ENCODE measurements at places on chromosomes 12 and 14.

DNA sequence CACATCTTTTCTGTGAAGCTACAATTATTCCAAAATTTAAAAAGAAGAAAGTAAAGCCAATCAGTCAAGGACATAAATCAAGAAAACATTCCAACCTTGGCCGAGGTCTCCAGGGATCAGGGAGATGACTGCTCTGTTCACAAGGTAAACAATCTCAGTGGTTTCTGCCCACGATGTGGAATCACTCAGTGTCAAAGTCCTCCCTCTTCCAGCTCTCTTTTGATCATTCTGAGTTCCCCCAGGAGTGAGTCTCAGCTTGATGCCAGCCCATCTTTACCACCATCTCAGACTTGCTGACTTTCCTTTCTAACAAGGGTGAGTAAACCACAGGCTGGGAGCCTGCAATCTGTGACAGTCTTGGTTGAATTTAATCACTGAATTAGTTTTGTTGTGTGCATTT is 4.8 kb upstream of the SERPINA9 start:
- no peak for DNase-seq

DNA sequence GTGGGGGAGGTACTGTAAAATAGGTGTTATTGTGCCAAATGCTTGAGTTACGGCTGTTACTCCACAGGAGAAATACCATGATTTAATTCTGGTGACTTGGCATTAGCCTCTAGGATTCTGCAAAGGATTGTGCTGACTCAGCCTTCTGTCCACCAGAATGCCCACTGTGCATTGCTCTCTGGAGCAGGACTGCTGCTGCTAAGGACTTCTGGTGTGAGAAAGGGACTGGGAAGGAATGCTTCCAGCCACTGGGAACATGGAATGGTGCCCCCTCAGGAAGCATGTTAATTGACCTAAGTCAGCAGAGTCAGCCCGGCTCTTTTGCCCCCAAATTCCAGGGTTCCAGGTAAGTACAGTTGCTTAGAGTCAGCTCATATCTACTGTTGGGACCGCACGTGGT is 32.9 kb downstream of the ZFHX2 start:
- no peak for DNase-seq

DNA sequence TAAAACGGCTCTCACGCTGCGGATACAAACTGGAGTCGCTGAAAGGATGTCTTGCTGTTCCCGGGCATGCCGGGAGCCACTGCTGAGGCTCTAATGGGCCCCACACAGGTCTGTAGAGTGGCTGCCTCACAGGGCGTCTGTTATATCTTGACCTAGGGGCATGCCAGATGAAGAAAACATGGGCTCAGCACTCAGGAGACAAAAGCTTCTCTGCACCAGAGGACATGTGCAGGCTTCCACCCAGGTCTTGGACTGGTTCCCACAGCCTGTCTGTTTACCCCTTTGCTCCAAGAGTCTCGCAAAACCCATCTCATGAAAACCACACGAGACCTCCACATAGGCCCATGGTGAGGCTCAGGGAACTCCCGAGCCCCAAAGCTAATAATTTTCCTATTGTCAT is 134.2 kb downstream of the RPS29 start:
- no peak for DNase-seq

GRCh38 chr12:121825041-121825523 is 21.3 kb downstream of the SETD1B start:
- no peak for DNase-seq

- DNase-seq, result no peak
These were observed 26.9 kb downstream of the TBX3 start for GRCh38 chr12:114656906-114657596.

DNA sequence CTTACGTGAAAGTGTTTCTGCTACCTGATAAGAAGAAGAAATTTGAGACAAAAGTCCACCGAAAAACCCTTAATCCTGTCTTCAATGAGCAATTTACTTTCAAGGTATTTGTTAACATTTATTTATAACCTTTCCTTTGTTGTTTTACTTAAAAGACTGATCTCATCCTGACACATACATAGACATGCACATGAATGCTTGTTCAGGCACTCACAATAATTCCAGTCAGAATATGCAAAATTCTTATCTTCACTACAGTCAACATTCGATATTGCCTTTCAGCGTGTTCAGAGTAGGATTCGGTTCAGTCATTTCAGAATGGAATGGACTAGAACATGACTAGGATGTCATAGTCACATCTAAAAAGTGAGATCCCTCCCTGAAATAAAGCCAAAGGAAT is 394.6 kb downstream of the PAWR start:
- no peak for DNase-seq

DNA sequence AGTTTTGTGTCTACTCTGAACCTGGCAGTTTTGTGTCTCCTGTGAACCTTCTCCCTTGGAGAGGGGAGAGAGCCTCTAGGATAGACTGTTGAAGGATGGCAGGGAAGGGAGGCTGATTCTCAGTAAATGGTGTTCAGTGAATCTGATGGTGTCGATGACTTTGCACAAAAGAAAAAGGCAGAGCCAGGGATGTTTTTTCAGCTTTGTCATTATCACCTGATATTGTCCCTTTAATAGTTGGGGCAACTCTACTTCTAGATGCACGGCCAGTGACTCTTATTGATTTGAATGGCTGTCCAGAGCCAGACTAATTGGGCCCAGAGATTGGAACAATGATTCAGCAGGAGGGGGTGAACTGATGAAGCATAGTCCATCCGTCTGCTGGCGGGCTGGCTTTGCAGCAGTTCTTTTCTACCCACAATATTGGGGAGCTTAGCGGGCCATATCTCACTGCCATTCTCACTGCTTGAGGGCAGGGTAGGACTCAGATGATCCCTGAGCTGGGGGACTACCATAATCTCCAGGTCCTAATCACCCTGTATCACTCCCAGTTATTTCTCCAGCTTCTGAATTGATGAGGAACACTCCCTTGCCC is 93.1 kb downstream of the ADCK1 start:
- no peak for DNase-seq

- DNase-seq, result no peak
These were observed 83.0 kb downstream of the SETD3 start for GRCh38 chr14:99397698-99398097.

GRCh38 chr12:130961921-130962451 is 8.3 kb downstream of the ADGRD1 start:
- no peak for DNase-seq

GRCh38 chr12:13091832-13092231 is 11.6 kb downstream of the GSG1 start:
- DNase-seq, result no peak

DNA sequence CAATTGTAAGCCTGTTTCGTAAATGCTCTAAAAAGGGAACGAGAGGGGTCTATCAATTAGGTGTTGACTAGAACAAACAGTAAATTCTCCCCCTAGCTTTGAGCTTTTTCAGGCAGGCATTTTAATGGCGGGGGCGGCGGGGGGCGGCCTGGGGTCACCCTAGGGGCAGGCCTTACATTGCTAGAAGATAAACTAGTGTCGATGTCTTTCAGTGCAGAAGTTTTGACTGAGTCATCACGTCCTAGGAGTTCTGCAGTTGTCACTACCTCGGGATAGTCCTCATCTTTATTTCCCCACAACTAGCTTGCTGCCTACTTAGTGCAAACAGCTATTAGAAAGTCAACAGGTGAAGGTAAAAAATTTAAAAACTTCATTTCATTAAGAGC is 1.6 kb downstream of the ATP6V1D start:
- DNase-seq, result no peak

DNA sequence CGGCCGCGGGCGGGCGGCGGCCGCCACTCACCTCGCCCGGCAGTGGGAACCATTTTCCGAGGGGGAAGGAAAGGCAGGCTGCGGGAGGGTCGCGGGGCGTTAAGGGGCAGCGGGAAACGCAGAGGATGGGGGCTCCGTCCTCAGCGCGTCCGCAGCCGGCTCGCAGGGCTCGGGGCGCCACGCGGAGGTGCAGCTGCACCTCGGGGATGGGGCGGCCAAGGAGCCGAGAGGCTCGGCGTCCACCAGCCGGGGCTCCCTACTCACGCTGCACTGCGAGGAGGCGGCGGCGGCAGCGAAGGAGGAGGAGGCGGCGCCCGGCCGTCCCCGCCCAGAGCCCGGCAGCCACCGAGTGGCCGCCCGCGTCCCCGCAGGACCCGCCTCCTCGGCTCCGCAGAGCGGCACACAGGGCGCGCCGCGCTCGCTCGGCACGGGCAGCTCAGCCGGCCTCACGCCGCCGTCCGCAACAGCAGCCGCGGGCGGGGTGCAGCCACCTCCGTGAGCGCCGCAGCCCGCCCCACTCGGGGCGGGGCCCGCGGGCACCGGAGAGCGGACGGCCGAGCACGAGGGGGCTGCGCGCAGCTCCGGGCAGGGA is at the start of gene ATP2B1:
Gene ATP2B1, minus strand, starts transcription at position 274 of the 592 bp plus-strand sequence. CDS start 52,952 bp downstream, outside the sequence.
- peak; percentile 82 for DNase-seq

- DNase-seq, result no peak
These were observed 114.7 kb downstream of the LGMN start for GRCh38 chr14:92633724-92634123.

DNA sequence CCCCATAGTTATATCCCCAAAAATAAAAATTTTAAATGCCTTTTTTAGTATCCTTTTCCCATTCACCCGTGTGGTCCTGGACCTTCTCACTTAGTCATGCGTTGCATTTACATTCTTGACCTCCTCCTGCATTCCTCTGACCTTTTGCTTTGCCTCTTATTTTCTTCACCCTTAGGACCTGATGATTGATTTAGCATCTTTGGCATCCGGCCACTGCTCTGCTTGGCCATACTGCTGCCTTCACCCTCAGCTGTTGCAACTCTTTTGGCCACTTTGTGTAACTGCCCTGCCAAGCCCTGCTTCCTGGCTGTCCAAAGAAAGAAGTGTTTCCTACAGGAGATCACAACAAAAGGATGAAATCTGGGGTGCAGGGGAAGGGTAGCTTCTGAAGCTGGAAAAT is 48.8 kb upstream of the SLC38A4 start:
- DNase-seq, result no peak

DNA sequence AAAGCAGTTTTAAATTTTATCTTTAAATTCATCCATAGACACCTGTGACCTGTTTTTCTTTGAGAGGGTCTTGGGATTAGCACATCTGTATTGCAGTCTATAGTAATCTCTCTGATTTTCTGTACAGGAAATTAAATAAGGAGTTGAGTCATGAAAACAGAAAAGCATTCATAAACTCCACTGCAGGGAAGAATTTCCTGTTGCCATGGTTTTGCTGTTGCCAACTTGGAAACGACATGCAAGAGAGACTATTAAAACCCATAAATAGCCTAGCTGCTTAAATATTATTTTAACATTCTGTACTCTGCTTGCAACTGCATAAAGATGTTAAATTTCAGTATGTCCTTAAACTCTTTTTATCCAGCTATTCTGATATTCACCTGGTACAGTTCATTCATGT is 281.0 kb upstream of the RGS6 start:
- no peak for DNase-seq

DNA sequence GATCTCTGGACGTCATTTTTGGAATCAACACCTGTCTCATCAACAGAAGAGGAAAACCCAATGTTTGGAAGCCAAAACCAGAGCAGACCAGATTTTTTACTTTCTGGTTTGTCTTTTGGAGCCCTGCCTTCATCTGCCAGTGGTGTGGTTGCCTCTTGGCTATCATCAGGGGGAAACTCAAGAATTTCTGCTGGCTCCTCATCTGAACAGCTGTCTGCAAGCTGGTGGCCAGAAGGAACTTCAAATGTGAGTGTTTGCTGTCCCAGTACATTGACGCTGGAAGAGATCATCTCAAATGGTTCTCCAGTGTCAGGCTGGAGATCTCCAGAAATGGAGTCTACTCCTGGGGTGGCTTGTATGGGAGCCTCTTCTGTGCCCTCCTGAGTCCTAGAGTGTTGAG is 13.8 kb downstream of the PLD4 start:
- no peak for DNase-seq

- no peak for DNase-seq
These were observed 135.5 kb downstream of the CRADD start for GRCh38 chr12:93812626-93813025.

GRCh38 chr14:38512236-38512635 is 256.3 kb upstream of the CLEC14A start:
- no peak for DNase-seq

DNA sequence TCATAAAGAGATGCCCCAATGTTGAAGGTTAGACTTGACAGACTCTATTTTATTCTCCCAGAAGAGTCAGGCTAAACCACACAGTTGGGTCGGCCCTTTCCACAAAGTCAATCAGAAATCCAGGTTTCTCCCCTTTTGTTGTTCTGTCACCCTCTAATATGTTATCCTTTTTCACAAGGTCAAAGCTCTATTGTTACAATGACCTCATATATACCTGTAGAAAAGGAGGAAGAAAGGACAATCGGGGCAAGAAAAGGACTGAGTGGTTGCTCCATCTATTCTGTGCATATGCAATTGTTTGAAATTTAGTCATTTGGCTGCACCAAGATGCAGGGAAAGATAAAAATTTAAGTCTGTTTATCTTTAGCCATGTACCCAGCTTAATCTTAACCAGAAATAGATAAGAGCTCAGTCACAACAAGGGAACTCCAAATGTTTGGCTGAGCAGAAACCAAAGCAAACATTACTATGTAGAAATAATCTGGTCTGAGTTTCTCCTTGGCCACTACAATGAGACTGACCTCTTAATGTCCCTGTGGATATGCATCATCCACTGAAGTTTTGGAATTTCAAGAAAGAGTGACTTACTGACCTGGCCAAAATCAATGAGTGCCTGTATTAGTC is 503.7 kb downstream of the GALC start:
- DNase-seq, result no peak

GRCh38 chr12:45234139-45234865 is 18.4 kb downstream of the ANO6 start:
- no peak for DNase-seq

GRCh38 chr12:45435945-45436710 is 220.2 kb downstream of the ANO6 start:
- no peak for DNase-seq

DNA sequence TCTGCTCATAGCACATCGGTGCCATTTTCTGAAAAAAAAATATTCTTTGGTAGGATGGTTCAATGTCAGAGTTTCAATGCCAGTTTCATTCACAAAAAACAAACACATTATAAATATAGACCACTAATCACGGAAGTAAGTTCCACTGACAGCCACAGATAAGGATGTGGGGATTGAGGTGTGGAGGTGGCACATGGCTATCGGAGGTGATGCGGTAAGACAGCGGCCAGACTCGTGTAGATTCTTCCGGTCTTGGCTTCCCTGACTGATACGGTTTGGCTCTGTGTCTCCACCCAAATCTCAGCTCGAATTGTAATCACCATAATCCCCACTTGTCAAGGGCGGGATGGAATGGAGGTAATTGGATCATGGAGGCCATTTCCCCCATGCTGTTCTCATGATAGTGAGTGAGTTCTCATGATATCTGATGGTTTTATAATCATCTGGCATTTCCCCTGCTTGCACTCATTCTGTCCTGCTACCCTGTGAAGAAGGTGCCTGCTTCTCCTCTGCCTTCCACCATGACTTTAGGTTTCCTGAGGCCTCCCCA is 693.4 kb downstream of the VRK1 start:
- DNase-seq, result no peak

- DNase-seq, result no peak
These were observed 148.4 kb downstream of the KSR2 start for GRCh38 chr12:117820216-117820907.

GRCh38 chr14:100007254-100007653 is 58.0 kb upstream of the EVL start:
- DNase-seq, result no peak

All from activated CD8-positive, alpha-beta memory T cell treated with anti-CD3 and anti-CD28 coated beads, Interleukin-2, amount 50 U/mL, for 4 hours (primary cell).